T-helper 9 cell (primary cell): ENCODE measurements at places on chromosomes 5 and 9.

DNA sequence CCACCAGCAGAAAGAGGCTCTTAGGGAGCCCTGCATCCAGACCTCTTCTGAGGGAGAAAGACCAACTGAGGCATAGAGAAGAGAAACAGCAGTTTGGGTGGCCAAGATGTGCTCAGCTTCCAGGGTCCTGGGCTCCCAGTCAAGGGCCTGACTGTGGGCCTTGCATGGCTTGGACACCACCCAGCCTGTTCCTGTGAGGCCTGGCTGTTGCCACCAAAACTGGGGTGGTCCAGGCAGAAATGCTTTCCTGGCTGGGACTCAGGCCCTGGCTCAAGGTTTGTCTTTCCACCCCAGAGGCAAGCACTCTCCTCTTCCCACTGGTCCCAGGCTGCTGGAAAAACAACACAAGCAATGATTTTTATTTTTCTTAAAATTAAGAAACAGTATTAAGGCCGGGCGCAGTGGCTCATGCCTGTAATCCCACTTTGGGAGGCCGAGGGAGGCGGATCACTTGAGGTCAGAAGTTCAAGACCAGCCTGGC lies 13.3 kb downstream of the MYOZ3 start:
- no peak for DNase-seq

GRCh38 chr5:2886531-2886930 lies 135.1 kb upstream of the IRX2 start:
- no peak for DNase-seq

DNA sequence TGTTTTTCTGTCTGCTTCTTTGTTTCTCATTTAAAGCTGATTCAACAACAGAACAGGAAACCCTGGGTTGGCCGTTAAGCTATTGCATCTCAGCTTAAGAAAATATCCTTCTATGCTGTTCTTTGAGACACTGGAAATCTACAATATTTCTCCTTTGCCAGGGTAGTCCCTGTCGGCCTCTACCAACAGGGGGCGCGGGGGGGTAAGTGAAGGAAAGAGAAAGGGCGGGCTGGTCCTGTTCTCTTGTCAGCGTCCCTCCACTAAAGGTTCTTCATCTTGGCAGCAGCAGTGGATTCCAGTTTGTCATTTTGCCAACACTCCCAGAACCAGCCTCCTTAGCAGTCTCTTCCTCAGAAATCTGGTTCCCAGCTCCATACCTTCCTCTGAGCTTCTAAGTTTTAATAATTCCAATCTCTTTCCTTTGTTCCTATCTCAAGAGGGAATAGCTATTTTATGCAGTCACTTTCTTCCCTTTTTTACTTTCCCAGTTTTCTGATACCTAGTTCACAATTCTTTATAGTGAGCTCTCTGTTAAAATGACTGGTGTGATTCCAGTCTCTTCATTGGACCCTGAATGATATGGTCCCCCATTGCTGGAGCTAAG lies 222.3 kb downstream of the GLIS3 start:
- DNase-seq = peak; percentile 6

- no peak for DNase-seq
These were observed 11.1 kb downstream of the PDLIM7 start for GRCh38 chr5:177486256-177486655.

DNA sequence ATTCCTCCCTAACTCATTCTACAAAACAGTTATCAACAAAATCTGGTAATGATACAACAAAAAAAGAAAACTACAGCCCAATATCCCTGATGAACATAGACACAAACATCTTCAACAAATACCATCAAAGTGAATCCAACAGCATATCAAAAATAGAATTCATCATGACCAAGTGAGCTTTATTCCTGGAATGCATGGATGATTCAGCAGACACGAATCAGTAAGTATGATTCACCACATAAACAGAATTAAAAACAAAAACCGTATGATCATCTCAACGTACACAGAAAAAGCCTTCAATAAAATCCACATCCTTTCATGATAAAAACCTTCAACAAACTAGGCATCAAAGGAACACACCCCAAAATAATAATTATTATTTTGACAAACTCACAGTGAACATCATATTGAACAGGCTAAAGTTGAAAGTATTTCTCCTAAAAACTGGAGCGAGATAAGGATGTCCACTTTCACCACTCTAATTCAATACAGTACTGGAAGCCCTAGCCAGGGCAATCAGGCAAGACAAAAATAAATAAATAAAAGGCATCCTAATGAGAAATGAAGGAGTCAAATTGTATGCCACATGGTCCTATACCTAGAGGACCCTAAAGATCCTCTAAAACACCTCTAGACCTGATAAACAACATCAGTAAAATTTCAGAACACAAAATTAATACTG lies 305.1 kb upstream of the RGMB start:
- no peak for DNase-seq

GRCh38 chr9:72586388-72587130 lies 65.2 kb downstream of the TMC1 start:
- no peak for DNase-seq

- no peak for DNase-seq
These were observed 263.3 kb downstream of the TMEM167A start for GRCh38 chr5:82813861-82814260.

DNA sequence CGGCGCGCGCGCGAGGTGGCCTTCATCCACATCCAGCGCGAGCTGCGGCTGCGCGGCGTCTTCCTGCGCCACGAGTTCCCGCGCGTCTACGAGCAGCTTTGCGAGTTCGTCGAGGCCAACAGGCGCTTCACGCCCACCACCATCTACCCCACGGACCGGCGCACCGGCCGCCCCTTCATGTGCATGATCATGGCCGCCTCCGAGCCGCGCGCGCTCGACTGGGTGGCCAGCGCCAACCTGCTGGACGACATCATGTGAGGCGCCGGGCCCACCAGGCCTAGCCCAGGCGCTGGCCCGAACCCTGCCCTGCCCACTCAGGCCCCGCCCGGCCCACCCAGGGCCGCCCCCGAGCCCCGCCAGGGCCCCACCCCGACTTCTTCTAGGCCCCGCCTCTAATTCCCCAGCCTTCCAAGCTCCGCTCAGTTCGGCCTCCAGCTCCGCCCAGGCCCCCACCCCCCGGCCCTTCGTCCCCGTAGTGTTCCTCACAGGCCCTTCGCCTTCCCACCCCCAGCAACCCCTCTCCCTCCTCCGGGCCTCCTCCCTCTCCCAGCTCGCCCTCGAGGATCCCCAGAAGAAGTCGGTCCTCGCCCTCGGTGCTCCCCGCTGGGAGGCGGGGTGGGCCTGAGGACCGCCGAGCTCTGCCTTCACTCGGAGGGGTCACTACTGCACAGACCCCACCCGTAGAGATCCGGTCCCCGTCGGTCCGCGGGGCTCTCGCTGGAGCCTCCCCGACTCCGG lies 2.0 kb upstream of the PHPT1 start:
- DNase-seq = no peak

- DNase-seq = no peak
These were observed 1259.8 kb downstream of the PTPRD start for GRCh38 chr9:9352877-9353481.

- no peak for DNase-seq
These were observed 36.0 kb upstream of the SVEP1 start for GRCh38 chr9:110615498-110615897.

- DNase-seq = no peak
These were observed 75.8 kb upstream of the PCSK5 start for GRCh38 chr9:75814667-75815066.

- no peak for DNase-seq
These were observed at the start of gene NR2F1-AS1 for GRCh38 chr5:93580927-93581445. NR2F1-AS1 (minus strand) TSS chr5:93581219.
